Mucosa of descending colon (tissue), 3 donors: ENCODE measurements at places on chromosomes 6 and 20.
A peak's percentile ranks its signal among the peaks of the same experiment; 100 is the strongest.

GRCh38 chr20:56776345-56776744, 147.2 kb downstream of the TFAP2C start:
- DNase-seq = no peak

- DNase-seq = no peak
Observed at GRCh38 chr6:165266191-165266590, 43.2 kb downstream of the C6orf118 start.

GRCh38 chr20:51749674-51750036, 18.5 kb downstream of the ATP9A start:
- no peak for DNase-seq

GRCh38 chr6:14144678-14145113, 27.1 kb downstream of the CD83 start:
- peak; percentile 66 for DNase-seq

DNA sequence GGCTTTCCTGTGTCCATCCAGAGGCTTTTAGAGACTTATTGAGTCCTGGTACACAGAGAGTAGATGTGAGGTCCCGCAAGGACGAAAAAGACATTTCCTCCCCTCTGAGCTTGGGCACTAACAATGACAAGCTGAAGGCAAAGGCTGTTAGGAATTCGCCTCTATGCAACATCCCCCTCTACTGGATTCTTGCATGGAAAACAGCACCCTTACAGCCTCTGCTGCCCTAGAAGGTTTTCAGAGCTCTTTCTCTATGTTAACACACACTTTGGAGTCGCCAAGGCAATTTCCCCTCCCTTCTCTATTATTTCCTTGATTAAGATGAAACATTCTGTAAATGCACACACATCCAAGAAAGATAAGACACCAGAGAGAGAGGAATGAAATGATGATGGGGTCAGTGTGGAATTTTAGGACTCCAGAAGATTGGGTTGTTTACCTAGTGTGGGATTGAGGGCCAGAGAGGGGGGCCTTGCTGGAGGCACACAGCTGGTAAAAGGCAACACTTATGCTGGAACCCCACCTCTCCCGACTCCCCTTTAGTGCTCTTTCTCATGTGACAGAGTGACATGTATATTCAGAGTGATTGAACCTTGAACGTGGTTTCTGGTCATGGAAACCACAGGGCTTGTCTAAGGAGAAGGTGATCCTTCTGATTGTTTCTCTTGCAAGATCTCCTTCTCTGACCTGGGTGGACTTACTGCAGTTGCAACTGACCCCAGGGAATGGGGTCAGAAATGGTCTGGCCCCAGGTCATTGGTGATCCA, 300.7 kb downstream of the CLIC5 start:
- DNase-seq = no peak

DNA sequence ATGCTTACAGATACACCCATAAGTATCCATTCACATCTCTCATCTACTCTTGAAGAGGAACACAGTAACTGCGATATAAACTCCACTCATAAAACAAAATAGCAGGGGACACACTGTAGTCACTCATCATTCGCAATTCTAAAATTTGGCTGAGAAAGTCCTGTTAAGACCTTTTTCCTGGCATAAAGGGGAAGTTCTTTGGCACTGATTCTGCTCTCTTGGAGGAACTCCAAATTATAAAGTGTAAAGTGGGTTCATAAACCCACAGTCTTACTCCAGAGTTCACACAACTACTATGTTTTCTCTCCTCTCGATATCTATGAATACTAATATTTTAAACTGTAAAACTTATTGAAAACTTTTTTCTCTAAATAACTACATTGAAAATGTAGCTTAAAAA, 80.6 kb downstream of the ADGB start:
- DNase-seq = no peak

DNA sequence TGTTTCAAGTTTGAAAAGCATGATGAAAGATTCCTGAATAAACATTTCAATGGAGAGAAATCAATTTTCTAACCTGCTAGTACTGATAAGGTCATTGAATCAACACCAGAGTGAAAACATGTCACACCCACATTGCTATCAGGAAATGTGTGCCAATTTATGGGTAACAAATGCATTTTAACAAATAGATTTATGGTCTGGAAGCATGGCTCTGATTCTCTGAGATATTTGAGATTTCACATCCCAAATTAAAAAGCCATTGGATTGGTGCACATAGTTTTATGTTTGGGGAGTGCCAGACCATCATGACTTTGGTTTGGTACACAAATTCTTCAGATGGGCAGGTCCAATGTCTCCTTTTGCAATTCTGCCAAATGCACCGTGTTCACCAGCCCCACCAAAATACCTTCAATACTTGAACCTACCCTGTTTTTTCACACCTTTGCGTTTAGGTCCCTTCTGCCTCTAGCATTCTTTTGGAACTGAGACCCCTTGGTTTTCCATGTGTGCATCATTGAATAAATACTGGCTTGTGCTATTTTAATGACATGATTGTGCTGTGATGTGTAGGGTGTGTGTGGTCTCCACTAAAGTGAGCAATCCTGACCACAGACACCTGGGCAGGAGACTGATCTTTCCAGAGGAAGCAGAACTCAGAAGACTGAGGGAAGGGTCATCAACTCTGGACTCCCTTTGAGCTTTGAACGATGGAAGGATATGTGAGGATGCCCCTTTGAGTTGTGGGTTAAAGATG, 20.4 kb downstream of the IL20RA start:
- no peak for DNase-seq

DNA sequence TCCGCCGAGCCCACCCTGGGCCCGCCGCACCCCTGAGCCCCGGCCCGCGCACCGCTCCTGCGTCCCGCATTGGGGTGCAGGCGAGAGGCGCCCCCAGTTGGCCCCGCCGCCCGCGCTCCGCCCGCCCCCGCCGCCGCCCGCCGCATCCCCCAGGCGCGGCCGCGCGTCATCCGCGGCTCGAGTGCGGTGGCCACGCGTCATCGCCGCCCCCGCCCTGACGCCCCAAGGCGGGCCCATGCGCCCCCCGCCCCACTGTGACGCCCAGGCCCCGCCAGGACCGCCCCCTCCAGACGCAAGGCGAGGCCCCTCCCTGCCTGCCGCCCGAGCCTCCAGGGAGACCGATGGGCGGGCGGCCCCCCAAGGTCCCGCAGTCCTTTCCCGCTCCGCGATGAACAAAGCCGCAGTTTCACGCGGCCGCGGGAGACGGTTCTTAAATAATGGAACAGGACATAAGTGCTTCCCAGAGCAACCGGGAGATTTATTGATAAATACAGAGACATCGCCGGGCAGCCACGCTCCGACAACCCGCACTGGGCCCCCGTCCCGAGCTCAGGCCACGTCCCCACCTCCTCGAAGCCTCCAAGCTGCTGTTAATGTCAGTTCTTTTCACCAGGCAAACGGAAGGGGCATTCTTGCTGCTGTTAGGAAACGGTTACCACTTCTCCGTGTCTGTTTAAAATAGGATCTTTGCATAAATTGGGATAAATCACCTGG, at the start of gene ANKRD60:
Gene ANKRD60, minus strand, starts transcription at position 170 of the 714 bp plus-strand sequence. Its CDS starts 0 bp downstream, at position 170.
- no peak for DNase-seq

GRCh38 chr6:113651920-113652319, 205.2 kb upstream of the MARCKS start:
- no peak for DNase-seq

DNA sequence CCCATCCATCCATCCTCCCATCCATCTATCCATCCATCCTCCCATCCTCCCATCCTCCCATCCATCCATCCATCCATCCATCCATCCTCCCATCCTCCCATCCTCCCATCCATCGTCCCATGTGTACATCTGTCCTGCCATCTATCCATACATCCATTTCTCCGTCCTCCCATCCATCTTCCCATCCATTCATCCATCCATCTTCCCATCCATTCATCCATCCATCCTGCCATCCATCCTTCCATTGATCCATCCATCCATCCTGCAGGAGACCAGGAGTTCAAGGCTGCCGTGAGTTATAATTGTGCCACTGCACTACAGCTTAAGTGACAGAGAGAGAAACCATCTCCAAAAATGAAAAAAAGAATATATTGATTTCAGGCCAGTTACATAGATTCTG, 356.5 kb downstream of the CDH26 start:
- DNase-seq = no peak

DNA sequence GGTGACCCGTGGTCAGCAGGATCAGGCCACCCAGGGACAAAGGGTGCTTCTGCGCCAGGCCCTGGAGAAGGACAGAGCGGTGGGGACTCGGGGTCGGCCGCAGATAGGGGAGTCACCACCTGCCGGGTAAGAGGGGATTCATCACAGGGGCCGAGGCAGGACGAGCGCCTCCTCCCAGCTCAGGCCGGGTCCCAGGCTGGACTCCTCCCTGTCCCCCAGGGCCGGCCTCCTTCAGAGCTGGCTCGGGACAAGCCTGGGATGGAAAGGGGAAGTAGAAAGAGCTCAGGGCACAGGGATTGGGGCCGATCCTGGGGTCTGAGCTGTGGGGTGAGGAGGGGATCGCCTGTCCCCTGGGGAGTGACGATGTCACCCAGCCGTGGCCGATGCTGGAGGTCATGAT, 154.6 kb upstream of the PROKR2 start:
- DNase-seq = no peak

GRCh38 chr6:122404444-122404843, 5.0 kb downstream of the HSF2 start:
- no peak for DNase-seq

GRCh38 chr20:56857950-56858349, 228.8 kb downstream of the TFAP2C start:
- DNase-seq = no peak

- no peak for DNase-seq
Observed at GRCh38 chr6:139475241-139475640, 100.8 kb upstream of the CITED2 start.

- DNase-seq = no peak
Observed at GRCh38 chr6:52672412-52673025, 1.6 kb downstream of the TMEM14A start.

GRCh38 chr20:18857640-18858039, 44.1 kb downstream of the SCP2D1 start:
- DNase-seq = no peak

DNA sequence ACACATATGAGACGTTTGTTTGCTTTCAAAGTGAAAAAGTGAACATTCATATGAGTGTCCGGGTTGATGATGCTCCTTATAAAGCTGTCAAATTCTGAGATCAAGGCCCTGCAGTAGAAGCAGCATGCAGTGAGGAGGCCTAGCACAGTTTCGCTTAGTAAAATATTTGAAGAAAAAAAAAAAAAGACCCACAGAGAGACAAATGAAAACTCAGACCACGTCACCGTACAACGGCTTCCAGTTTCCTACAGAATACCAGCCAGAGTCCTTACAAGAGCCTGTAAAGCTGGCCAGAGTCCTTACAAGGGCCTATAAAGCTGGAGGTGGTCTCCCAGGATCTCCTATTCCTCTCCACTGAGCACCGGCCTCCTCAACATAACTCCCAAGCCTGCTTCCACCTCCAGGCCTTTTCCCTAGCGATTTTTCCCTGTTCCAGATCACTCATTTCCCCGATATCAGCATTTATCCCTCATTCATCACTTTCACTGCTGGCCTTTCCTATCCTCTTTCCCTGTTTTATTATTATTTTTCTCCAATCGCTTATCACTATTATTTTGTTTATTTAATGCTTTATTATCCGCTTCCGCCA, 1.5 kb upstream of the HMGN4 start:
- peak; percentile 53 for DNase-seq

DNA sequence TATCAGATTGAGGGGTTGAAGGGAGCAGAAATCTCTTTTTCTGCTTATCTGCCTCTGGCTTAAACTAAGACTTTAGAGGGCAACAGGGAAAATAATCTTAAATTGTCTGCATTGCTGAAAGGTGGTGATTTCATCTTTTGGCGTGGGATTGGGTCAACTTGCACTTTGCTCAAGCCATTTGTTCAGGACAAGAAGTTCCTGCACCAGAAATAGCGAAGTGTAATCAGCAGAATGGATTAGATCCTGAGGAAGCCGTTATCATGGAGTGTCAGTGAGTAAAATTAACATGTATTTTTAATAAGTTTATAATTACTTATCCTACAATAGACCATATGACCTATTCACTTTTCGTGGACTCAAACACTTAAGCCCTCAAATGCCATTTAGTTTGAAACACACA, 249.3 kb downstream of the CD83 start:
- no peak for DNase-seq

DNA sequence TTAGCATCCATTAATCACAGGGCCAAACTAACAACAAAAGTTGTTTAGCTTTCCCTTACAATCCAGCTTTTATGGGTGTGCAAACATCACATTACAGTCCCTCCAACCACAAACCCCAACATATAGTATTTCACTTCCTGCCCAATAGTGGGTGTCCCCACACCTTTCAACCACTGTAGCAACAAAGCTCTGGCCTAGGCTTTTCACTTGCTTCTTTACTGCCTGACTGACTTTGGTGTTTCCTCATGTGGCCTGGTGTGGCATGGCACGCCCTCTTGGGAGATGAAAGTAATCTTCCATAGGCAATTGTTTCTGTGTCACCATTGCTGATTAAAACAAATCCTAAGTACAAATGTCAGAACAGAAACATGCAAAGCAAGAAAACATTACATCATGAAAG, 46.3 kb downstream of the MCM8 start:
- no peak for DNase-seq

- DNase-seq = peak; percentile 60
Observed at GRCh38 chr6:167119670-167120582, 3.0 kb upstream of the CCR6 start.

GRCh38 chr20:36061754-36062153, 92.8 kb upstream of the EPB41L1 start:
- no peak for DNase-seq

GRCh38 chr6:135575629-135576028, 78.1 kb upstream of the AHI1 start:
- no peak for DNase-seq

- DNase-seq = no peak
Observed at GRCh38 chr6:47804821-47805220, 23.0 kb downstream of the OPN5 start.

DNA sequence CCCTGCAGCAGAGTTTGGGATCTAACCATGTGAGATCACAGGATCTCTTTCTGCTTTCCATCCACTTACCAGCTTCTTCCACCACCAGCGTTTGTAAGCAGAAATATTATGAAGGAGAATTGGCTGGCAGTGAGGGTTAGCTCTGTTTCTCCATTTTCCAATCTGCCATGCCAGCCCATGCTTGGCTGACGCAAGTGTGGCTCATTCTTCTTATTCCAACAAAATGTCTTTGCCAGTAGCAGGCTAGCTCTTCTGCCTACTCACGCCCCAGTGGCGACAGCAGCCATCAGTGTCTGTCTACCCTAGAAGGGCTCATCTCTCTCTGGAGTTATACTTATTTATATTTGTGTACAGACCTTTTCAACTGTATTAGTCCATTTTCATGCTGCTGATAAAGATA, 286.2 kb downstream of the FARS2 start:
- no peak for DNase-seq

- DNase-seq = no peak
Observed at GRCh38 chr6:36609582-36609981, 15.4 kb downstream of the SRSF3 start.

GRCh38 chr6:147910281-147910680, 401.8 kb downstream of the SAMD5 start:
- DNase-seq = no peak

GRCh38 chr6:124879110-124879991, 82.9 kb upstream of the RNF217 start:
- DNase-seq = no peak
